Cerebellar nuclear complex (tissue), 1 donor: ENCODE measurements at places on chromosomes 13 and 19.

GRCh38 chr19:39819786-39820185, 14.2 kb downstream of the DYRK1B start:
- DNase-seq, result no peak

DNA sequence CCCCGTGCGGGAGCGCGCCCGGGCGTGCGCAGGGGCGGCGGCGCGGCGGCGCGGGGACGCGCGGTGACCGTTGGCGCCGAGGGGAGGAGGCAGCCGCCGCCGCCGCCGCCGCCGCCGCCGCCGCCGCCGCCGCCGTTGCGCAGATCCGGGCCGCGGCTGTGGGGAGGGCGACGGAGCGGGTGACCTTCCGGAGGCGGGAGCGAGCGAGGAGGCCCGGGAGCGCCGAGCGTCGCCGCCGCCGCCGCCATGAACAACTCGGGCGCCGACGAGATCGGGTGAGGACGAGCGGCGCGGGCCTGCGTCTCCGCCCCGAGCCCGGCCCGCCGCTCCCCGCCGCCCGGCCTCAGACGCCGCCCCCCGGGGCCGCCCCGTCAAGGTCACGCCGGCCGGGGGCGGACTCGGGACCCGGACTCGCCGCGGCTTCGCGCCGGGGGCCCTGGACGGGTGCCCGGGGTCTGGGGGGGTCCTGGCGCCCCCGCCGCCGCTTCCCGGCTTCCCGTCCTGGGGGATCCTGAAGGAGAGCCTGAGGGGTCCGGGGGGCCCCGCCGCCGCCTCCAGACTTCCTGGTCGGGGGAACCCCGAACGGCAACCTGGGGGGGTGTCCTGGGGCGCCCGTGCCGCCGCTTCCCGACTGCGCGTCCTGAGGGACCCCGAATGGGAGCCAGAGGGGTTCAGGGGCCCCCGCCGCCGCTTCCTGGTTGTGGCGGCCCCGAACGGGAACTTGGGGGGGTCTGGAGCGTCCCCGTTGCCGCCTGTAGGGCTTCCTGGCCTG, at the start of gene DAZAP1:
Gene DAZAP1, plus strand, starts transcription at position 59 of the 772 bp plus-strand sequence. Its CDS starts 188 bp downstream, at position 247.
- DNase-seq, result no peak

- DNase-seq, result no peak
Observed at GRCh38 chr13:20994441-20994821, 67.0 kb downstream of the LATS2 start.

GRCh38 chr19:16671652-16672274, 10.8 kb downstream of the TMEM38A start:
- DNase-seq, result no peak

DNA sequence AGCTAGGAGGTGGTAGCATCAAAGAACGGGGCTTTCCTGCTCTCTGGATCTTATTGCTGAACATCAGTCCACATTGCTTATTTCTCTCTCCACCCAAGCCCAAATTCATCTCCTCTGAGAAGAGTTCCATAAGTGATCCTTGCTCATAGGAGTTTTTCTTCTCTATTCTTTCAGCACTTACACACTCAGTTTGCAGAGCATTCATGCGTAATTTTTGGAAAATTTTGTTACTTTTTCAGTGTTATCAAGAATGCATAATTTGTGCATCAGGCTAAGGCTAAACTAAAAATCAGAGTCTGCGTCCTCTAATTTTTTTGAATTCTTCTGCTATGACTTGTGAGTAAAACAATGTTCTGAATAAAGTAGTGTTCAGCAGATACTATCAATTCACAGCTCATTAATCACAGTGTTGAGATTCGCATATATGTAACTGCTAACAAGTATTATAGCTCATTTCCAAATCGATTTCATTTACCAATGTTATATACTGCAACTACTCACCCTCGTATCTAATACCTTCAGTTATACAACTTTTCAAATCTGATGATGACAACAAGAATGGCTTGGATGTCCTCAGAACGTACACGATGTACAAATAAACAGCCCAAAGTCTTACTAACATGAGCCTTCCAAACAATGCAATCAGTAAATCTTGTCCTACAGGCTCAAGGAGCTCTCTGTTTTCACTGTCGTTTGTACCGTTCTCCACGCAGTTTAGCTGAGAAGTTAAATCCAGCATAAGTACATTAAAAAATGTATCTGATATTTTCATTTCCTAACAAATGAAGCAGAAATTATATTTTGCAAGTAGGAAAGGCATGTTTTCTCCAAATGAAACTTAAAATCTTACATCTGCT, 36.4 kb upstream of the STARD13 start:
- no peak for DNase-seq

DNA sequence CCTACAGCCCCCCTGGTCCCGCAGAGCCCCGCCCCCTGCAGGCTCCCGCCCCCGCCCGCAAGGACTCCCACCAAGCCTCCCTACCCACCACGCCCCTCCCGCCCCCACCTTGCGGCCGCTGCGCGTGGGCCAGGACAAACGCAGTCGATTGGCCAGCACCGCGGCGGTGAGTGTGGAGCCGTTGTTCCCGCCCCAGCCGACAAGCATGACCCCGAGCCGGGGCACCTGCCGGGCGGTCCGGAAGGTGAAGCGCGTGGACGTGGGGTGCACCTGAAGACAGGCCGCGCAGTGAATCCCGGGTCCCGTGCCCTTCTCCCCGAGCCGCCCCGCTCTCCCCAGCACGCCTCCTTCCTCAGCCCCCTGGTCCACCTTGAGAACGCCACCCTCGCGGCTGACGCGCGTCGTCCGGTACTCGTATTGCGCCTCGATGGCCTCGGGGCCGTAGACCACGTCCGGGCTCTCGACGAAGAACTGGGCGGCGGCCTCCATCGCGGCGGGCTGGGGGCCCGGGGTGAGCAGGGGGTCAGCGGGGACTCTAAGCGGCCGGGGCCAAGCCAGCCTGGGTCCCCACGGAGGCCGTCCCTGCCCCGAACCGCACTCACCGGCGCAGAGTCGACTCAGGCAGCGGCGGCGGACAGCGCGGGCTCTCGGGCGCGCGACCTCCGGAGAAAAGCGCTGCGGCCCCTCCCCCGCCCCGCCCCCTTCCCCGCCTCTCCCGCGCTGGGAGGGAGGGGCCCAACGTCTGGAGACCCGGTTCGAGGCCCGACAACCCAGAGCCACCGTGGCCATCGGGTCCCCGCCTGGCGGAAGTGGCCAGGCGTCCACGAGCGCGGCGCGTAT, at the start of gene ISYNA1:
Gene ISYNA1, minus strand, starts transcription at position 643 of the 840 bp plus-strand sequence. Its CDS starts 154 bp downstream, at position 489.
- no peak for DNase-seq
